ENCODE measurements at places on chromosomes 5 and 9. TPM values are rescaled to one million over a fixed set of nuclear protein-coding genes. Genes with fewer than 3 reads are reported as not detected.

Gene HRH2
- not detected for total RNA-seq

Gene GLDC
- 0.58 TPM for total RNA-seq

Gene PKD2L2
- not detected for total RNA-seq

Gene S1PR3
- 12.8 TPM for total RNA-seq

Gene TAF1L
- total RNA-seq: under 0.01 TPM

Gene FBP2
- total RNA-seq: not detected

Gene CHSY3
- total RNA-seq: 1.7 TPM

Gene SPAG8
- 1.5 TPM for total RNA-seq

Gene WHRN
- total RNA-seq: 0.73 TPM

Gene FOXD4L4
- 0.29 TPM for total RNA-seq

Gene TNFSF8
- not detected for total RNA-seq

Gene CARD19
- total RNA-seq: 91.5 TPM

Gene GPX8
- 124 TPM for total RNA-seq

Gene EPB41L4B
- 0.15 TPM for total RNA-seq

Gene INSYN2B
- total RNA-seq: 14.6 TPM

Gene LHX3
- under 0.01 TPM for total RNA-seq

Gene PCDHGB5
- 40.4 TPM for total RNA-seq

Gene FANCC
- total RNA-seq: 5.1 TPM

Gene SNCB
- total RNA-seq: 0.33 TPM
